ENCODE measurements at places on chromosomes 16 and 17. TPM values are rescaled to one million over a fixed set of nuclear protein-coding genes. Genes with fewer than 3 reads are reported as not detected.

DNA sequence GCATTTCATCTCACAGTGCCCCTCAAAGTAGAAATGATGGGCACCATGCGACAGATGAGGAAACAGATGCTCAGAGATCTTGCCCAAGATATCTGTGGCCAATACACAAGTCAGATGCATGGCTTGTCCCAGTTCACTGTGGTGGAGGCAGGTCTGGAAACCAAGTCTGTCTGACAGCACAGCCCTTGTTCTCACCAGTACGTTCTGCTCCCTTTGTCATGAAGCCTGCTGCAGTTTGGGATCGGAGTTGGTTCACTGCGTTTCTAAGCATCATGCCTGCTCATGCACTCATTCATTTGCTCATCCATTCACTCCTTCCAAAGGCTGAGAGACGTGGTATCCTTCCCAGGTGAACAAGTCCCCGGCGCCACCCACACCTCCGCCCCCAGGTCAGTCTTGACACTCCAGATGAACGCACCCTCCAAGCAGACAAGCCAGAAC, 27.2 kb upstream of the MEAK7 start:
- no peak overlapping the region for H3K4me3 ChIP-seq
- H3K27ac ChIP-seq = no peak overlapping the region
- DNase-seq = no peak
- no peaks in the 10 kb centered on the region for H3K4me1 ChIP-seq
- no peaks in the 10 kb centered on the region for H3K36me3 ChIP-seq
- H3K27me3 ChIP-seq = no peaks in the 10 kb centered on the region

GRCh38 chr17:67491009-67491680, 114.1 kb downstream of the PITPNC1 start:
- H3K4me1 ChIP-seq = no peaks in the 10 kb centered on the region
- H3K4me3 ChIP-seq = no peak overlapping the region
- H3K27me3 ChIP-seq = no peaks in the 10 kb centered on the region
- no peaks in the 10 kb centered on the region for H3K36me3 ChIP-seq
- no peak overlapping the region for H3K27ac ChIP-seq

DNA sequence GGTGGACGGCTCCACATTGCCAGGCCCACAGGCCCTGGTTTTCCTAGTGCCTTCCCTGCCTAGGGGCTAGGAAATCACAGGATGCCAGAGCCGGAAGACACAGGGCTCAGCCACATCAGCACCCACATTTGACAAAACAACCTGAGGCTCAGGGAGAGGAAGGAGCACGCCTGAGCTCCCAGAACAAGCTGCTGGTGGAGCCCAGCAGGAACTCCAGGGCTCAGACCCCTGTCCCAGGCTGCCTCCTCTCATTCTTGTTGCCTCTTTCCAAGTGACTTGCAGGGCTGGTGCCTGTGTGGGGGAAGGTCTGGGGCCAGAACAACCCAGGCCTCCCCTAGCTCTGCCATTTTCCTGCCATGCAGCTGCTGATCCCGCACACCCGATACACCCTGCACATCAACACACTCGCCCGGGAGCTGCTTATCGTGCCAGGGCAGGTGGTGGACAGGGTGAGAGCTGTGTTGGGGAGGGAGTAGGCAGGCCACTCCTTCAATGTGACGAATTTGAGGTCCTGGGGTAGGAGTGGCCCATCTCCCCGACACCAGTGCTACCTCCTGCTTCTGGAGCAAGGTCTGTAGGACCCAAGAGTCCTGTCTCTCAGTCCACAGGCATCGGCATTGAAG, 7.6 kb downstream of the ALOX15B start:
- no peaks in the 10 kb centered on the region for H3K36me3 ChIP-seq
- H3K27ac ChIP-seq = no peak overlapping the region
- no peak for DNase-seq
- H3K27me3 ChIP-seq = no peaks in the 10 kb centered on the region
- H3K4me3 ChIP-seq = no peak overlapping the region

DNA sequence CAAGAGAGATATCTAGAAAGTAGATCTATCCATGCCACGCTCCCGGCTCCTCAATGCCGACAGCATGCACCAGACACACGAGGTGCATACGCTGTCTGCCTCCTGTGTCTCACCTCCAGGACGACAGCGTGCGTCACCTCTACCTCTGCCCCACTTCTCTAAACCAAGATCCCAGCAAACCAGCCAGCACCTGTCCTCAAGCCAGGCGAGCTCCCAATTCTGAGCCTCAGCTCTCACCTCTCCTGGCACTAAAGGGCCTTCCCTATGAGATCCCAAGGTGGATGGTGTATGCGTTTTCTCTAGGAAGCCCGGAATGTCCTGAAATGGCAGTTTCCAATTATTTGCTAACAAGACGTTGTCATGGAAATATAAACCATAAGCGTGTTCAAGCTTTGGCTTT, 36.2 kb upstream of the RCVRN start:
- H3K27ac ChIP-seq = no peak overlapping the region
- peaks cover 65% of the 10 kb centered on the region for H3K36me3 ChIP-seq

- H3K27ac ChIP-seq = no peak overlapping the region
- H3K36me3 ChIP-seq = no peaks in the 10 kb centered on the region
- DNase-seq = no peak
- no peaks in the 10 kb centered on the region for H3K4me1 ChIP-seq
- no peak overlapping the region for H3K4me3 ChIP-seq
Measured at GRCh38 chr17:70879401-70879800, 710.1 kb downstream of the KCNJ2 start.

DNA sequence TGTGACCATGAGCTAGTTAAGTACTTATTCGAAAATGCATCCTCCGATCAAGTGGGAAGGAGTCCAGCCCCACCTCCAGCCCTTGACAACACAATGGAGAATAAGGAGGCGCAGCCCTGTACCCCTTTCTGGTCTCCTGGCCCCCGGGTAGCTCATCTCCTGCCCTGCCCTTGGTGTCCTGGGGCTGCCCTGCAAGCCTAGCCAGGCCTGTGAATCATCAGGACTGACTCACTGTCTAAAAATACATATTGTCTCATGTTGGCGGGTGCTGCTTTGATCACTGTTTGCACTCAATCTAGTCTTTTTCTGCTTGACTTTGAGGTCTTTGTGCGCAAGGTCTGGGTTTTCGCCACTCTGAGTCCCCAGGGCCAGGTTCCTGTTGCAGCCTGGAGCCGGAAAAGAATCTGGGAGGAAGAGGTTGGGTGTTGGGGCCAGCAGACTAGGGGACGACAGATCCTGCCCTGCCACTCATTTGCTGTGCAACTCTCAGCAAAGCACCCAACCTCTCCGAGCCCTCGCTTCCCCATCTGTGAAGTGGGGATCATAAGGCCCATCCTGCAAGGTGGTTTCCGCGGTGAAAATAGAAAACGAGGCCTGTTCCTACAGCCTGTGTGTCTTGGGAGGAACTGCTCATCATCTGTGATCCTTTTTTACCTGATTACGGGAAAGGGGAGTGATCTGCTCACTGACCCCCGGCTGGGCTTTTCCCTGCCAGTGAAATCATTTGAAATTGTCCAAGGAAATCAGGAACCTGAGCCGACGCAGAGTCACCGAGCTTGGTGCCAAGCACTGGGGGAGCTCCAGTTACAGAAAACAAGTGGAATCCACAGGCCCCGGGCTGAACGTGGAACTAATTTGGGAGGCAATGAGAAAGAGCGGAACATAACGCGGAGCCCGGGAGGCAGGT, 230.4 kb downstream of the PARN start:
- DNase-seq = no peak
- peak overlapping the region; percentile 54 for H3K27ac ChIP-seq
- peak overlapping the region; percentile 30 for H3K4me3 ChIP-seq
- peaks cover 21% of the 10 kb centered on the region for H3K4me1 ChIP-seq
- H3K27me3 ChIP-seq = no peaks in the 10 kb centered on the region

- H3K4me1 ChIP-seq = no peaks in the 10 kb centered on the region
- no peak overlapping the region for H3K4me3 ChIP-seq
- no peaks in the 10 kb centered on the region for H3K27me3 ChIP-seq
- DNase-seq = no peak
- H3K36me3 ChIP-seq = peaks cover 59% of the 10 kb centered on the region
Measured at GRCh38 chr16:56462064-56462796, 10.9 kb downstream of the OGFOD1 start.

DNA sequence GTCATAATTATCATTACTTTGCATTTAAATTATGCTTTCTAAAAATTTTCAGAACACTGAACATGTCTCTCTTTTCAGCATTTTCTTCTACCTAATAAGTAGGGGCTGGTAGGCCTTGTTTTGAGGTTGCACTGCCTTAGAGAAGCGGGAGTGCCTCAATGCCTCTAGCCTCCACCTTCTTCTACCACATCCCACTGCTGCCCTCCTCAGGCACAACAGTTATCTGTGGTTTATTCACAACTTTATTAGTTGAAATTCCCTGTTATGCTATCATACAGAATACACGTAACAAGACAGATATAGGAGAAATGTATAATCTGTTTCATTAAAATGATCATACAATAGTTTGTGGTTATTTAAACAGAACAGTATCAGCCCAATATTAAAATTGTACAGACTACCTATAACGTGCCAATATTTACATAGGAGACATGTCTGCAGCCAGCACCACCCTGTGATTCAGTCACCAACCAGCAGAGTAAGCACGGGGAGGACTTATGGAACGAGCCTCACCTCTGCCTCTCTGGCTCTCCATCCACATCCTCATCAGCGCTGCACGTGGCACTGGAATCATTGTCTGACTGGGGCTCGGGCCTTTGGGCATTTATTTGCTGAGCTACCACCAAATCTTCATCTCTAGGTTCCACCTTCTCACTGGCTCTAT, 101.2 kb downstream of the TTC19 start:
- no peaks in the 10 kb centered on the region for H3K27me3 ChIP-seq
- DNase-seq = peak; percentile 82
- no peak overlapping the region for H3K4me3 ChIP-seq

DNA sequence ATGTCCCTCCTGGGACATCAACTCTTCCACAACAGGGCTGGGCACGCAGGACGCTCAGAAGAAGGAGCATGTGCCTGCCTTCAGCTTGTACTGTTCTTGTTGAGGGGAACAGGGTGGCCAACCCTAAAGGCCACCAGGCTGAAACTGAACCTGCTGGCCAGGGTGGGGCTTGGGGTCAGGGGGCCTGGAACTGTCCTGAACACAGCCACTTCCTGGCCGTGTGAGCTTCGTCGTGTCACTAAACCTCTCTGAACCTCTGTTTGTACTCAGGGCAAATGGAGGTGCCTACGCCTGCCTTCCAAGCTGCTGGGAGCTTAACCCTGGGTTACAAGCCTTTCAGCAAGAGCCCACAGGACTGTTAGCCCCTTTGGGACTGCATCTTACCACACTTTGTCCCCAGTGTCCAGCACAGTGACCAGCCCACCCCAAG, 6.7 kb downstream of the ARHGAP27 start:
- no peak overlapping the region for H3K27ac ChIP-seq
- H3K36me3 ChIP-seq = no peaks in the 10 kb centered on the region

DNA sequence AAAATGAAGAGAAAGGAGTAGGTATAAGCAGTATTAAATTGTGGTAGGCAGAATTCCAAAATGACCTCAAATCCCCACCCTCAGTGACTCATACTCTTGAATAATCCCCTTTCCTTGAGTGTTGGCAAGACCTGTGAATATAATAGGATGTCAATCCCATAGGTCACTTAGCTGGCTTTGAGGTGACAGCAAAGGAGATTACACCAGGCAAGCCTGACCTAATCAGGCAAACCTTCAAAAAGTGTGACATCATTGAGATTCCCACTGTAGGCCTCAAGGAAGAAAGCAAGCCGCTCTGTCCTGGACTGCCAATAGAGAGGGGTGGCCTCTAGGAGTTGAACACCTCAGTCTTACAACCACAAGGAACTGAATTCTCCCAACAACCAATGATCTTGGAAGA, 535.2 kb downstream of the RBFOX1 start:
- no peak for DNase-seq
- H3K4me3 ChIP-seq = no peak overlapping the region
- no peaks in the 10 kb centered on the region for H3K27me3 ChIP-seq
- no peaks in the 10 kb centered on the region for H3K4me1 ChIP-seq
- H3K36me3 ChIP-seq = no peaks in the 10 kb centered on the region

DNA sequence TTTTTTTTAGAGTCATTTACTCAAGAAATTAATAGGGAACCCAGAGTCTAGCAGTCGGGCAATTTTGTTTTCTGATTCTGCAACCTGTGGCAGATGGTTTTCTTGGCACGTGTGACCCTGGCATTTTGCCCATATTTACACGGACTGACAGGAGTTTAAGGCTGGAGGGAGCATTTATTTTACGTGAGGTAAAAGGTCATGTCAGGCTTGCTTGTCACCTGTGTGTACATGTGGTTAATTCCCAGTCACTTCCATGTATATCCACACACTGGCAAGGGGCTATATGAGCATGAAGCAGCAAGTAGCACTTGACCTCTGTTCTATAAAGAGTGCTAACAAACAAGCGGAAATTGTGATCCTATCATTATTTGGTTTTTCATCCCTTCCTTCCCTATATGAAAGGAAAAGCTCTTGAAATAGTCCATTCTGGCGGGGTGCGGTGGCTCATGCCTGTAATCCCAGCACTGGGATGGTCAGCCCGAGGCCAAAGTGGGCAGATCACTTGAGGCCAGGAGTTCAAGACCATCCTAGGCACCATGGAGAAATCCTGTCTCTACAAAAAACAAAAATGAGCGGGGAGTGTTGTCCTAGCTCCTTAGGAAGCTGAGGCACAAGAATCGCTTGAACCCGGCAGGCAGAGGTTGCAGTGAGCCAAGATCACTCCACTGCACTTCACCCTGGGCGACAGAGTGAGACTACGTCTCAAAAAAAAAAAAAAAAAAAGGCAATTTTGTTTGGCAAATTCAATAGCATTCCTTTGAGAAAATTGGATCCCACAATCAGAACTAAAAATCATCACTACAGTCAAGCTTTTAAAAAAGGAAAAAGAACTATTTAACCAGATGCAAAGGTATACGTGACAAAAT, 2.1 kb downstream of the SPAG9 start:
- H3K27me3 ChIP-seq = no peaks in the 10 kb centered on the region
- 0 out of 2 replicates have a peak overlapping the region, but pooled peaks have one; percentile 67 for H3K27ac ChIP-seq
- H3K4me1 ChIP-seq = peaks cover 38% of the 10 kb centered on the region
- H3K4me3 ChIP-seq = peak overlapping the region; percentile 99

- H3K36me3 ChIP-seq = peaks cover 61% of the 10 kb centered on the region
- H3K4me1 ChIP-seq = no peaks in the 10 kb centered on the region
- H3K4me3 ChIP-seq = no peak overlapping the region
- no peak for DNase-seq
- H3K27me3 ChIP-seq = no peaks in the 10 kb centered on the region
Measured at GRCh38 chr16:56438038-56438437, 12.7 kb upstream of the AMFR start.

GRCh38 chr17:44608727-44609435, 47.4 kb upstream of the MEIOC start:
- no peaks in the 10 kb centered on the region for H3K36me3 ChIP-seq
- no peaks in the 10 kb centered on the region for H3K4me1 ChIP-seq
- no peak overlapping the region for H3K27ac ChIP-seq
- DNase-seq = no peak
- no peak overlapping the region for H3K4me3 ChIP-seq

GRCh38 chr17:8701221-8701620, 43.4 kb downstream of the CCDC42 start:
- H3K27me3 ChIP-seq = no peaks in the 10 kb centered on the region
- no peaks in the 10 kb centered on the region for H3K4me1 ChIP-seq
- H3K4me3 ChIP-seq = no peak overlapping the region
- H3K27ac ChIP-seq = no peak overlapping the region

GRCh38 chr17:56009795-56010651, 143.3 kb upstream of the ANKFN1 start:
- no peaks in the 10 kb centered on the region for H3K4me1 ChIP-seq
- no peak overlapping the region for H3K27ac ChIP-seq
- H3K4me3 ChIP-seq = no peak overlapping the region
- H3K27me3 ChIP-seq = no peaks in the 10 kb centered on the region

GRCh38 chr17:75181608-75182318, 996 bp downstream of the SUMO2 start:
- H3K4me3 ChIP-seq = peak overlapping the region; percentile 97
- peak; percentile 76 for DNase-seq
- peaks cover 20% of the 10 kb centered on the region for H3K4me1 ChIP-seq
- no peaks in the 10 kb centered on the region for H3K27me3 ChIP-seq

CDK3 gene
- total RNA-seq = 4.7 TPM

DNASE1L2 gene
- total RNA-seq = 5.2 TPM

CCL14 gene
- total RNA-seq = not detected

DECR2 gene
- 10.4 TPM for total RNA-seq

PROCA1 gene
- 2.7 TPM for total RNA-seq

KRTAP2-2 gene
- total RNA-seq = not detected

SLFN12 gene
- total RNA-seq = not detected

SEPTIN1 gene
- 117 TPM for total RNA-seq
